ENCODE measurements at places on chromosomes 1 and 21. TPM values are rescaled to one million over a fixed set of nuclear protein-coding genes. Genes with fewer than 3 reads are reported as not detected.
A peak's percentile ranks its signal among the peaks of the same experiment; 100 is the strongest.

RXFP4 gene
- not detected for total RNA-seq

GRCh38 chr1:53582211-53583020, 123.2 kb downstream of the DMRTB1 start:
- no peak for DNase-seq

- peak; percentile 6 for DNase-seq
Measured at GRCh38 chr21:31618696-31619430, 40.6 kb upstream of the SOD1 start.

PLPPR5 gene
- not detected for total RNA-seq

GRCh38 chr1:157357111-157357510, 195.2 kb downstream of the FCRL5 start:
- DNase-seq, result no peak

GRCh38 chr1:172826096-172826741, 167.3 kb downstream of the FASLG start:
- peak; percentile 87 for DNase-seq

DNA sequence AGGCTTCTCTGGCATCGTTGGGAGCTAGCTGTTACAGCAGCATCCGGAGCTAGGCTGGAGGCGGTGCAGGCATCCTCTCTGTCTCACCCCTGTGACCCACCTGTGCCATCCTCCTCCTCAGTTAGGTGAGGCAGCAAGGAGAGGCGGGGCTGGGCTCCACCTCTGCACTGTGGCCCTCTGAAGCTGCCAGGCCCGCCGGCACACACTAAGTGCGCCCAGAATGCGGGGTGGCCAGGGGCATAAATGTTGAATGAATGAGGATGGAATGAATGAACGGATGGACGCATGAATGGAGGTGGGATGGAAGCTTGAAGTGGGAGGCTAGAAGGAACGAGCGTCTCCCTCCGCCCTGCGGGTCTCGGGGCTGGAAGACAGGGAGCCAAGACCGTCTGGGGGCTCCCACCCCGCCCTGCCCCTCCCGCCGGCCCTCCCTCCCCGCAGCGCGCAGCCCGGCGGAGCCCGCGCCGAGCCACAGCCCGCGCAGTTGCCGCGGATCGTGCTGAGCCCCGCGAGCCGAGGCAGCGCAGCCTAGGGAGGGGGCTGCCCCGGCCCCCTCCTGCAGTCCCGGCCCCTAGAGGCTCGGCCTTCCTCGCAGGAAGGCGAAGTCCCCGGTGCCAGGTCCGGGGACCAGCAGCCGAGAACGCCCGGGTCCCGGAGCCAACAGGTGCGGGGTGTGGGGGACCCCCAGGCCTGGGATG, at the start of gene HCRTR1:
Gene HCRTR1 (plus strand): TSS at position 472 of the 698 bp plus-strand sequence. CDS start 1,504 bp downstream, outside the sequence.
- no peak for DNase-seq

GRCh38 chr1:106189780-106190179, 866.7 kb upstream of the PRMT6 start:
- no peak for DNase-seq

TXNDC12 gene
- total RNA-seq, result 34.7 TPM

DNA sequence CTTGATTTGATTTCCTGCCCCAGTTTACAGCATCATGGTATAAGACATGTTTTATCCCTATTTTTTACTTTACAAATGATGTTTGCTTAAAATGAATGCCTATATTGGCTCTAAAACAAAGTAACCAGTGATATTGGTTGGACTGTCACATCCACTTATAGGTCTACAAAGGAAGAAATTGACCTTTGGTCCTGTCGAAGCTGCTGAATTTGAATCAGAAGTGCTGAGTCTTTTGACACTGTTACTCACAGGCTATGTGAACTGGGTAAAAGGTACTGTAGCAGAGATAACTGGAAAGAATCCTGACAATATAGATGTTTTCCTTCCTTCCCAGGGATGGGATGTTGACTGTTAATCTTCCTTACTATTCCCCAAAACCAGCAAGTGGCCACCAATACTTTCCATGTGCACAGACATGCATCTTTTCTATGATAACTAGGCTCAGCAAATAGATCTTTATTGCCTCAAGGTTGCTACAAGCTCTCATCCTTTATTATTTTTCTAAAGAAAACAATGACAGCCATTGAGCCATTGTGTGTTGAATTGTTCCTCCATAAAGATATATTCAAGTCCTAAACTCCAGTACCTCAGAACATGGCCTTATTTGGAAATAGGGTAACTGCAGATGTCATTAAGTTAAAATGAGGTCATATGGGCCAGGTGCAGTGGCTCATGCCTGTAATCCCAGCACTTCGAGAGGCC, 175.9 kb upstream of the NR5A2 start:
- DNase-seq, result no peak

CFAP107 gene
- total RNA-seq, result under 0.01 TPM

DNA sequence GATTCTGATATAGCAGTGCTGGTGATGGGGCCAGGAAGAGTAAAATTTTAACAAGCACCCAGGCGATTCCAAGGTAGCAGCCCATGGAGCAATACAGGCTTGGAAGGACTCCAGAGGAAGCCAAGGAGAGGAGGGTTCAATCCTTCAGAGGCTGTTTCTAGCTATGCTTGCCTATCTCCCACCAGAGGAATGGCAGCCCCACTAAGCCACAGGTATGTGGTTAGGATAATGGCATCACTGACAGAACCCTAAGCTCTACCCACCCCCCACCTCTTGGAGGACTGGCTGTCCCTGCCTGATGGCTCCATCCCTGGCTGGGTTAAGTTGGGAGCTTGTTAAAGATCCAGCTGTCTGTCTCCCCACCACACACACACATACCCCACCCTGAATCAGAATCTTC, 19.3 kb upstream of the PTAFR start:
- no peak for DNase-seq

DNA sequence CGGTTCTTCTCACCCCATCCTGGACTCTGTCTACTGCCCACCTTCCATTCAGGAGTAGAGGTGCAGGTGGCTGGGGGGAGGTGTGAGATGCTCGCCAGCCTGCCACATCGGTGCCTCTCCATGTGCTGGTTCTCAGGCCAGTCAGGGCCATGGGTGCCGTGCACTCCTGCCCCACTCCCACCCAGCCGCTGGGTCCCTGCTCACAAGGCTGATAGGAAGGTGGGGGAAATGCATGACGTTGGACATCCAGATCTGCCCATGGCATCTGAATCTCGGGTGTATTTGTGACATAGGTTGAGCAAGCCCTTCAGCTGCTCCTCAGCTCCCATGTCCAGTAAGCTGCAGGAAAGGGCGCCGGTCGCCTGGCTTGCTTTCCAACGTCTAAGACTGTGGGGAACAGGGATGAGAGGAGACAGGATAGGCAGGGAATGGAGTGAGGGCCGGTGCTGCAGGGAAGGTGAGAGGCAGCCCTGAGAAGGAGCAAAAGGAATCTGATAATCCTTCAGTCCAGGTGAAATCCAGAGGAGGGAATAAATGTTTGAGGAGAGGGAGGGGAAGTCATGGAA, 11.8 kb downstream of the S100A7A start:
- DNase-seq, result no peak

DNA sequence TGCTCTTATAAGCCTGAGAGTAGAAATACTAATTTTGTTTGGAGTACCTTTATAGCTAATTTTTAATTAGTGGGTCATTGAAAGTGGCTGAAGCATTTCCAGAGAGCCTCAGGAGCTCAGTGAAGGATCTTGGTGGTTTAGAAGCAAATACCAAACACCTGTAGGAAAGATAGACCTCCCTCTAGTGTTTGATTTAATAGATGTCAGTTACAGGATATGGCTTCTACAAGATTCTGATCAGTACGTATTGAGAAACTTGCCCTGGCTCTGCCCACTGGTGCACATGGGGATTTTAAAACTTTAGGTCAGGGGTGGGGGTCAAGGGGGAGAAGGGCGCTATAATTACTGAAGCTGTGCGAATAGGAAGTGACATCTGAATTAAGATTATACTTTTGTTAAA, 122.2 kb downstream of the POU2F1 start:
- DNase-seq, result no peak

DNA sequence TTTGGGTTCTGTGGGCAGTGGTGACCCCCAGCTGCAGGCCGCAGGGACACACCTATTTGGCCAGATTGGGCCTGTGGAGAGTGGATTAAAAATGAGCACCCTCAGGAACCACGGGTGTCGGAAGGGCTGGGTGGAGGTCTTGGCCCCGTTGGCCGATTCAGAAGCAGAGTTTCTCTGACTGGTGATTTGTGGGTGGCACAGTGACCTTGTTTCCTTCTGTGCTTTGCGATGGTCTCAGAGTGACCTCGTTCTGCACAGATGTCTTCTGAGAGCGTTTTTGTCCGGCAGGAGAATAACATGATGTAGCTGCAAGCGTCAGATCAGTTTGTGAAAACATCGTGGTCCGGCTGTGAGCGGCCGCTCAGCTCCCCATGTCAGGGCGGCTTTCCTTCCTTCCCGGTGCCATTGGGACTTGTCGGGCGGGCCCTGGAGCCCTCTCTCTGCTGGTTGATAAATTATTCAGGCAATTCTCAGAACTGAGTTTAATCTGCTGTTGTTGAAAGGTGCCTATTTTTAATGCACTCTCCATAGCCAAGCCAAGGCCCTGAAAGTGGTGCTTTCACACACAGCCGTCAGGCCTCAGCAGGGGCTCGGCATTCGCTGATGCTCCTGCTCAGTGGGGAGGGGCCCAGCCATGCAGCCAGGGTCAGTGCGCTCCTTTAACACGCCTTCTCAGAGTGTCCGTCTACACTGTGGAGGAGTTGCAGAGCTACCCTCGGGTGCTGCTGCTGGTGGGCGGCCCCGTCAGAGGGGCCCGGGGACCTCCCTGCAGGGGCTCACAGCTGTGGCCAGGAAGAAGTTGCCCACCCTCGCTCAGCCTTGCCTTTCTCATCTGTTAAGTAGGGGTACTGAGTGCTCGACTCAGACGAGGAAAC, 26.8 kb downstream of the TRPM2 start:
- no peak for DNase-seq

CFHR5 gene
- total RNA-seq, result not detected

- peak; percentile 41 for DNase-seq
Measured at GRCh38 chr1:240027059-240027462, 64.6 kb upstream of the FMN2 start.

GRCh38 chr1:170010443-170010842, 64.1 kb downstream of the KIFAP3 start:
- DNase-seq, result peak; percentile 46

- no peak for DNase-seq
Measured at GRCh38 chr1:159800177-159800930, 1.8 kb upstream of the FCRL6 start.

- no peak for DNase-seq
Measured at GRCh38 chr1:28157894-28158293, 18.6 kb downstream of the PTAFR start.

- no peak for DNase-seq
Measured at GRCh38 chr1:7076572-7076971, 291.3 kb downstream of the CAMTA1 start.

- DNase-seq, result no peak
Measured at GRCh38 chr1:164650531-164650930, 91.5 kb downstream of the PBX1 start.

DNA sequence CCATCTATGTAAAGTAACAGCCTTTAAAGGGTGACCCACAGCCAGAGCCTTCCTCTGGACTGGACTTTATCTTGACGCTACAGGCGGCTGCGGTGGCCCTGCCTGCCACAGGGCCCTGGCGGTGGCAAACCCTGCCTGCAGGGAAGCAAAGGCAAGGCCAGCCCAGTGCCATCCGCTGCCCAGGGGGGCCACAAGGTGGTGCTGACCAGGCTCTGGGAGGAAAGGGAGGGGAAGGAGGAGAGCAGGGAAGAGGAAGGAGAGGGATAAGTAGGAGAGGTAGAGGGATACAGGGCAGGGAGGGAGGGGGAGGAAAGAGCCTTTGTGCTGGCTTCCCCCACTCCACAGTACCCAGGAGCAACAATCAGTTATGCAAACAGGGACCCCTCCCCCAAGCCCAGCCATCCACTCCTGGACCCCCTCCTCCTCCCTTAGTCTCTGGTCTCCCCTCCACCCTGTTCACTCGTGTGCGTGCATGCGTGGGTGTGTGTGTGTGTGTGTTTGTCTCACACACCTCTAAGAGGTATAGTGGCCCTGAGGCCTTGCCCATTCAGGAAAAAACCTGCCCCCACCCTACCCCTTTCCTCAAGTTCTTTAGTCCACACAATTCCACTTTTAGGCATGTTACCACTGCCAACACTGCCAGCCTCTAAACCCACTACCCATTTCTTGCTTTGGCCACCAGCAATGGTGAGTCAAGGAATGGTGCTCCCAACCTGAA, 30.3 kb downstream of the SSBP3 start:
- no peak for DNase-seq

- DNase-seq, result peak; percentile 71
Measured at GRCh38 chr1:151458802-151459330, 428 bp downstream of the POGZ start.

DNA sequence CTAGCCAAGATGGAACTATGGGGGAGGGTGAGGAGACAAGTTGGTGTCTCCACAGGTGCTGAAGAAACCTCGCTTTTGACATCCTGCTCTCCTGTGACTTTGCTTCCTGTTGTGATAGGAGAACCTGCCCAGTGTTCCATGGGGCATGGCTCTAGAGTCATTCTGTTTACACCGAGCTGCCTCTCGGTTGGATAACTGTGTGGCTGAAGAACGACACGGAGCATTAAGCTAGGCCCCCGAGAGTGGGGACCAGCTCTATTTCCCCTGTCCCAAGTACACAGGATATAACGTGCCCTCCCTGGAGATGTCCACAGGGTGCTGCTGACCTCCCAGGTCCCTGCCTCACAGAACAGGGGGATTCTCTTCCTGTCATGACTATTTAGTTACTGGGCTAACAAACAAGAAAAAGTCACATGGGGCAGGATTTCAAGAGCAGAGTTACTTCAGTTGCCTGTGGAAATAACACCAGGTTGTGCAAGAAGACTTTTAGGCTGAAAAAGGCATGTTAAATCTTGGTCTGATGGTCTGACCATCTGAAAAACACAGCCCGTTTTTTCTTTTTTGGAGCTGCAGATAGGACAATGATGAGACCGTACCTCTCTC, 29.4 kb upstream of the PPP2R5A start:
- DNase-seq, result no peak

DNA sequence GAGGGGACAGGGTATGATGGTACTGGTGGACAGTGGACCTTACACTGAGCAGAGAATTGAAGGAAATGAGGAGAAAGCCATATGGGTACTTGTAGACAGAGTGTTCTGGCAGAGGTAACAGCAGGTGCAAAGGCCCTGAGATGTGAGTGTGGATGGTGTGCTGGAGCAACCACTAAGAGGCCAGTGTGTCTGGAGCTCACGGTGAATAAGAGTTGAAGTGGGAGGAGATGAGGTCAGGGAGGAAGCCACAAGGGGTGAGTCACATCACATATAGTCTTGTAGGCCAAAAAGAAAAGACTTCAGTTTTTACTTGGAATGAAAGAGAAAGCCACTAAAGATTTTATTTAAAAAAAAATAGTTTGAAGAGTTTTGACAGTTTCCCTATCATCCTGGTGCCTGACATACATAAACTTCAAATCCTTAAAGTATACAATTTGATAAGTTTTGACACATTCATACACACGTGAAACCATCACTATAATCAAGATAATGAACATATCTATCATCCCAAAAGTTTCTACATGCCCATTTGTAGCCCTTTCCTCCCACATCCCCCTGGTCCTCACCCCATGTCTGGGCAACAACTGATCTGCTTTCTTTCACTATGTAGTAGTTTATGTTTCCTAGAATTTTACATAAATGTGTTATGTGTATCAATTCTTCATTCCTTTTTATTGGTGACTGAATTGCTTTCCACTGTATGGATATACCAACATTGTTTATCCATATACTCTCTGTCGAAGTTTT, 148.4 kb downstream of the GPATCH2 start:
- peak; percentile 69 for DNase-seq

Measured in fibroblast of lung (primary cell).